Stromal cell of bone marrow (primary cell): ENCODE measurements at places on chromosomes 13 and 19.
A peak's percentile ranks its signal among the peaks of the same experiment; 100 is the strongest.

DNA sequence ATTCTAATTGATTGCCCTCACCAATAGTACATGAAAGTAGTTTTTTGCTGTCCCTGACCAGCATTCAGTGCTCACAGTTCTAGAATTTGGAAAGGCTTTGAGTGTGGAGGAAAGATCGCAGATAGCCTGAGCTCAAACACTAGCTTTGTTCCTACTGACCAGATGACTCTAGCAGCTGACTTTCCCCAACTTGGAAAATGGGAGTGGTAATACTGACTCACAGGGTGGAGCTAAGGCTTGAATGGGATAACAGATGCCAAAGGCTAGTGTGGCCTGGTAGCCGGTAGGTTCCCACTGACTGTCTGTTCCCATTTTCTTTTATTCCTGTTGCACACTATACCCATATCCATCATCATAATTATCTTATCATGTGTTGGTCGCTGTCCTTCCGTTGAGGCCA lies 3.7 kb downstream of the ZSCAN22 start:
- peak; percentile 85 for DNase-seq

- DNase-seq, result no peak
Measured at GRCh38 chr19:12749938-12750521, 1.6 kb upstream of the BEST2 start.

DNA sequence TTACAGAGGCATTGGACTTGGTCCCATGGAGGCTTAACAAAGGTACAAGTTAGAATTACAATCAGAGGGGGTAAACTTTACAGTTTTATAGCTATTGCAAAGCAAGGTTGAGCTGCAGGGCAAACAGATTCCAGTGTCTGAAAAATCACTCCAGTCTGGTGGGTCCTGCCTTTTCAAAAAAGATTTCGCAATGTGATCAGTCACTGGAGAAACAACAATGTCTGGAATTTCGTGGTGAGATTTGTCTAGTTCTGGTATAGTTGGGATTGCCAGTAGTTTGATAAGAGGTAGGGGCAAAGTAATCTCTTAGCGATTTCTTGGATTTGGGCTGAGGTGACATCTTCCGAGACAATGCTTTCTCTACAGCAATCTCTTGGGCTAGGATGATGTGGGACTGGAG lies 1198.2 kb upstream of the PCDH9 start:
- no peak for DNase-seq

DNA sequence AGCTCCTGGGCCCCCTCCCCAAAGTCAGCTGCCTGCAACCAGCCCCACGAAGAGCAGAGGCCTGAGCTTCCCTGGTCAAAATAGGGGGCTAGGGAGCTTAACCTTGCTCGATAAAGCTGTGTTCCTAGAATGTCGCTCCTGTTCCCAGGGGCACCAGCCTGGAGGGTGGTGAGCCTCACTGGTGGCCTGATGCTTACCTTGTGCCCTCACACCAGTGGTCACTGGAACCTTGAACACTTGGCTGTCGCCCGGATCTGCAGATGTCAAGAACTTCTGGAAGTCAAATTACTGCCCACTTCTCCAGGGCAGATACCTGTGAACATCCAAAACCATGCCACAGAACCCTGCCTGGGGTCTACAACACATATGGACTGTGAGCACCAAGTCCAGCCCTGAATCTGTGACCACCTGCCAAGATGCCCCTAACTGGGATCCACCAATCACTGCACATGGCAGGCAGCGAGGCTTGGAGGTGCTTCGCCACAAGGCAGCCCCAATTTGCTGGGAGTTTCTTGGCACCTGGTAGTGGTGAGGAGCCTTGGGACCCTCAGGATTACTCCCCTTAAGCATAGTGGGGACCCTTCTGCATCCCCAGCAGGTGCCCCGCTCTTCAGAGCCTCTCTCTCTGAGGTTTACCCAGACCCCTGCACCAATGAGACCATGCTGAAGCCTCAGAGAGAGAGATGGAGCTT lies 4.7 kb upstream of the CEACAM5 start:
- DNase-seq, result no peak

- peak; percentile 5 for DNase-seq
Measured at GRCh38 chr13:42600943-42601342, 27.0 kb downstream of the TNFSF11 start.

DNA sequence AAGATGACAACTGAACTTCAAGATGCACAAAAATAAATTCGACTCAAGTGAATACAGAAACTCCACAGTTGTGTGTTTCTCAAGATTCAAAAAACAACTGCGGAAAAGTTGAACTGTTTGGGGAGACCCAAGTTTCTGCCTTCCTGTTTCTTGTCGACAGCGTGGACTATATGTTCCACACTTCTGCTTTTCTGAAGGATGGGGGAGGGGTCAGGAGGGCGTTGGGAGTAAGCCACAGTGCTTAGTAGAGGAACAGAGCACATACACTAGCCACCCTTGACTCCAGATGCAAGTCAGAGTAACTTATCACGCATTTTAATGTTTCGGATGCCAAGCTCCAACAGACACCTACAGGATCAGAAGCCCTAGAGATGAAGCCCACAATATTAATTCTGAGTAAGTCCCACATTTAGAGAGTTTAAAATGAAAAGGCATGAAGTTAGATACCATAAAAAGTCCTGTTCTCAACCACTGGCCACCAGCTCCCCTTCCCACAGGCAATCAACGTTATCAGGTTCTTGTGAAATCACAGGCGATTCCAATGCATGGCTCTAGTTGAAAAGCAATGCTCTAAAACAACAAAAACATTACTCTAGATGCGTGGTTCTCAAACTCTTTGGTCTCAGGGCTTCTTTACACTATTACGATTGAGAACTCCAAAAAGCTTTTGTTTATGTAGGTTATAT lies 4.2 kb downstream of the TUBGCP3 start:
- no peak for DNase-seq

DNA sequence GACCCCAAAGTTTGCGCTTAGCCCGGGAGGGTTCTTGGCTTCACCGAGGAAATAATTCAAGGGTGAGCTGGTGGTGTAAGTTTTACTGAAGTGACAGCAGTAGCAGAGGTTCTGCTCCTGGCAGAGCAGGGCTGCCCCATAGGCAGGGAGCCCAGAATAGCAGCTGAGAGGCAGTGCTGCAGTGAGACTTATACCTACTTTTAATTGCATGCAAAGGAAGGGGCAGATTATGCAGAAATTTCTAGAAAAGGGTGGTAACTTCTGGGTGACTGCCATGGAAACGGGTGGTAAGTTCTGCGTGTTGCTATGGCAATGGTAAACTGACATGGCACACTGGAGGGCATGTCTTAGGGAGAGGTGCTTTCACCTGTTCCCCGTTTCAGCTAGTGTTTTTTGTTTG lies 17.5 kb upstream of the CAMSAP3 start:
- no peak for DNase-seq

DNA sequence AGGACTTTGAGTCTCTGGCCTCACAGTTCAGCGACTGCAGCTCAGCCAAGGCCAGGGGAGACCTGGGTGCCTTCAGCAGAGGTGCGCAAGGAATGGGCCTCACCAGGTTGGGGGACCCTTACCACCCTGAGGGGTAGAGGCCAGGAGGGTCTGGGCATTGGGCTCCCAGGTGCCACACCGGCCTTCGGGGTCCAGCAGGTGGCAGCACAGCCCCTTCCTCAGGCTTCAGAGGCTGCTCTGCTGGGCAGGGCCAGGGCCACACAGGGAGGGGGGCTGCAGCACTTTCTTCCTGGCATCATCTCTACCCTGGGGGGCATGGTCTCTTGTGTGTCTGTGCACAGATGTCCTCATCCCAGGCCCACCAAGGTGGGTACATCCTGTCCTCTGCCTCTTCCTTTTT lies 12.9 kb downstream of the PIN1 start:
- no peak for DNase-seq

GRCh38 chr19:32540621-32541020 lies 40.4 kb upstream of the PDCD5 start:
- DNase-seq, result no peak

DNA sequence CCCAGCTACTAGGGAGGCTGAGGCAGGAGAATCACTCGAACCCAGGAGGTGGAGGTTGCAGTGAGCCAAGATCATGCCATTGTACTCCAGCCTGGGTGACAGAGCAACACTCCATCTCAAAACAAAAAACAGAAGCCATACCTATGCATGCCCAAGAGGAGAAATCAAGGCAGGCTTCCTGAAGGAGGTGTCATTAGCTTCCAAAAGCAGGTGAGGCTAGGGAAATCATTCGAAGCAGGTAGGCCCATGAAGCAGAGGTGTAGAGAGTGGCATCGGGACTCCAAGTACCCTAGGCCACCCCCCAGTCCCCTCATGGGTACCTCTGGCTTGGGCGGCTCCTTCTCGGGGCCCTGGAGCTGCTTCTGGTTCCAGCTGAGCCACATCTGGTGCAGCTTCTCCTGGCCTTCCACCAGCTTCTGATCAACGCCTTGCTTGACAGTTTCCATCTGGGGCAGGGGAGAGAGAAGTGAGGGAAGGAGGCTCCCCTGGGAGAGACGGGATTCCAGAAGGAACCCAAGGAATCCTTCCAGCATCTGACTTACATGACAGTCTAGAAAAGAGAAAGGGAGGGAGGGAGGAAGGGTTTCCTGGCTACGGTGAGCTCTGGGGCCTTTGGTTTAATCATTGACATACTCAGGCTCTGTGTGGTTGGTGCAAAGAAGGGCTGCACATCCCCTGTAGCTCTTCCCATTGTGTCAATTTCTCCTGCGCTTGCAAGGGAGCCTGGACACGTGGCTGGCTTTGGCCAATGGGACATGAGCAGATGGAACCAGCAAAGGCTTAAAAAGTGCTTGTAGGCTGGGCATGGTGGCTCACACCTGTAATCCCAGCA lies 13.1 kb upstream of the TICAM1 start:
- no peak for DNase-seq

DNA sequence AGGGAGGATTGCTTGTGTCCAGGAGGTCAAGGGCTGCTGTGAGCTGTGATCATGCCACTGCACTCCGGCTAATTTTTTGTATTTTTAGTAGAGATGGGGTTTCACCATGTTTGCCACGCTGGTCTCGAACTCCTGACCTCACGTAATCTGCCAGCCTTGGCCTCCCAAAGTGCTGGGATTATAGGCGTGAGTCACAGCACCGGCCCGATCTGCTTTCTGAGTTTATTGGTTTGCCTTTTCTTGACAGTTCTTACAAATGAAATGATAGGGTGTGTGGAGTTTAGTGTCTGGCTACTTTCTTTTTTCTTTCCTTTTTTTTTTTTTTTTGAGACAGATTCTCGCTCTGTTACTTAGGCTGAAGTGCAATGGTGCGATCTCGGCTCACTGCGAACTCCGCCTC lies 848 bp downstream of the C19orf44 start:
- no peak for DNase-seq

GRCh38 chr19:45528744-45529419 lies 21.6 kb downstream of the VASP start:
- no peak for DNase-seq

DNA sequence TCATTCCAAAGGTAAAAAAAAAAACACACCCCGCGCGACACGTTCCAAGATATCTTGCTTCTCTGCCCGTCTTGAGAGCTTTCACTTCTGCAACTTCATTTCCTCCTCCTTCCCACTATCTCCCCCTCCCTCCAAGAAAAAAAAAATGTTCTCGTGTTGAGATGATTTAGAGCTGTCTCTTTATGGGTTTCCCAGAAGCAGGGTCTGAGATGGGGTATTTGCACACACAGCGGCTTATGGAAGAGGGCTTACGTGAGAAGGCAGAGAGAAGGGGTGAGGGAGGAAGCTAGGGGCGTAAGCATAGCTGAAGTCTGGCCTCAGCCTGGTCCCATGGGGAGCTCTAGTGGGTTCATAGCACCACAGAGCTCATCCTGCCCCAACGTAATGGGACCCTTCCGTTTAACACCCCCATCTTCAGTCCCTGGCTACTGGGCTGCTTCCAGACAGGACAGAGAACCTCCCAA lies 31.3 kb upstream of the USE1 start:
- DNase-seq, result no peak

- DNase-seq, result no peak
Measured at GRCh38 chr13:72763411-72763810, 18.3 kb downstream of the DIS3 start.

DNA sequence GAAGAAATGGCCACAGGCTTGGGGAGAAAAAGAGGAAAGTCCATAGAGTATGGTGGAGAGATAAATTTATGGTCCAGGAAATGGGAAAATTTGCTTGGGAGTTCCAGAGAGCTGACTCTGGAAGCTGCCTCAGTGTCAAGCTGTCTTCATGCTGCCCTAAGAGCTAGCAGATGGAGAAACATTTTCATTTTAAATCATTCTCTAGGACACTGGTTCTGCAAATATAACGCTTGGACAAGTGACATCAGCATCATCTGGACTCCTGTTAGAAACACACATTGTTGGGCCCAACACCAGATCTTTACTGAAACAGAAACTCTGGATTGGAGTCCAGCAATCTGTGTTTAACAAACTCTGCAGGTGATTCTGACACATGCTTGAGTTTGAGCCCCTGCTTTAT lies 592.0 kb upstream of the KLF12 start:
- DNase-seq, result no peak

DNA sequence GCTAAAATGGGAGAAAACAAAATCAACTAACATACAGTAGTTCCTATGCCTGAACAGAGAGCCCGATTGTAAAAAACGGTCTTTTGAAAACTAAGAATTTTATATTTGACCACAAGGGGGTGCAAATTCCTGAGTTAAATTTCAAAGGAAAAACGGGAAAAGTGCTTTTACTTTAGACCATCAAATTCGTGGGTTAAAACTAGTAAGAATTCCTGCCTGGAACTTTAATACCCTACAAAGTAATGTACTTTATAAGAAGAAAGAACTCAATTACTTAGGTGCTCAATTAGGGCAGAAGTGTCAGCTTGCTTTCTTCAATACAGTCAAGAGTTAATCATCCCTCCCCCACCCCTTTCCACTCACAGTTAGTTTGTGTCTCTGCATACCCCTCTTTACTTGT lies 69.8 kb downstream of the KCNRG start:
- peak; percentile 33 for DNase-seq

- DNase-seq, result peak; percentile 74
Measured at GRCh38 chr13:95530178-95530577, 22.3 kb upstream of the CLDN10 start.

- peak; percentile 25 for DNase-seq
Measured at GRCh38 chr13:23828866-23829265, 60.3 kb downstream of the MIPEP start.
